ENCODE measurements at places on chromosomes 4 and X. TPM values are rescaled to one million over a fixed set of nuclear protein-coding genes. Genes with fewer than 3 reads are reported as not detected.

DNA sequence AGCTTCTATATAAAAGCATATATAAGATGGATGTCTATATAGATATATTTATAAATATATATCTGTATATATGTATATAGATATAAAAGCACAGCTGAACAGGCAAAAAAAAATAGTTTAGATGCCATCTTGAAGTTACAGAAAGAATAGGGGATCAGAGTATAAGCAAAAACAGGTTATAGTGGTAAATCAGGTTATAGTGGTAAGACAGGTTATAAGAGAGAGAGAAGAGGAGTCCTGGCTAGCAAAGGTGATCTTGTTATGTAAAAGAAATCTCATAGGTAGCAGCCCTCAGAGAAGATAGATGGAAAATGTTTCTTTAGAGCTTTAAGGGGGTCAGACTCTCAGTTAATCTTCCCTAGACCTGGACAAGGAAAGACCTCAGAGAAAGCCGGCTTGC is 1263.1 kb downstream of the PCDH7 start:
- no peak for DNase-seq

The PPP2R3B gene
- total RNA-seq: 86.7 TPM

The HERC5 gene
- 20.7 TPM for total RNA-seq

DNA sequence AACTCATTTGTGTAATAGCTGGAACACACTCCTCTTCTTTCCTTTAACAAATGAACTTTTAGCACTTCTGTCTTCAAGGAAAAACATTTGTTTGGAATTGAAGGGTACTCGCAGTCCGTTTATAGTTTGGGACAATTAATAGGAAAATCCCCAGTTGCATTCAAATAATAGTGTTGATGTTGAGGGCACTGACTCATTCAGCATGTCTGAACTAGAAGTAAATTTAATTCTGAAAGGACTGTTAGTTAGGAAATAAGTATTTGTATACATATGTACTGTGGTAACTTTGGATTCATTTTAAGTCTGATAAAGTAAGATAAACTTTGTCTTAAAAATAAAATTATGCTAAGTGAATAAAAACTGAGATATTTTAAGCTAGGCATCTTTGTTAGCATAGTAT is 27.2 kb downstream of the FAM199X start:
- DNase-seq: no peak

GRCh38 chrX:74892561-74892960 is 32.7 kb downstream of the NEXMIF start:
- no peak for DNase-seq

- DNase-seq: no peak
These were observed 3.5 kb downstream of the GPC3 start for GRCh38 chrX:133981924-133982323.

GRCh38 chrX:130799393-130799792 is 103.6 kb downstream of the ENOX2 start:
- no peak for DNase-seq

The PHEX gene
- 0.15 TPM for total RNA-seq

- no peak for DNase-seq
These were observed 41.9 kb downstream of the FRAS1 start for GRCh38 chr4:78099058-78099457.

GRCh38 chr4:114754616-114755015 is 156.0 kb downstream of the UGT8 start:
- DNase-seq: no peak

- DNase-seq: no peak
These were observed 105.7 kb downstream of the HMX1 start for GRCh38 chr4:8765631-8766590.

DNA sequence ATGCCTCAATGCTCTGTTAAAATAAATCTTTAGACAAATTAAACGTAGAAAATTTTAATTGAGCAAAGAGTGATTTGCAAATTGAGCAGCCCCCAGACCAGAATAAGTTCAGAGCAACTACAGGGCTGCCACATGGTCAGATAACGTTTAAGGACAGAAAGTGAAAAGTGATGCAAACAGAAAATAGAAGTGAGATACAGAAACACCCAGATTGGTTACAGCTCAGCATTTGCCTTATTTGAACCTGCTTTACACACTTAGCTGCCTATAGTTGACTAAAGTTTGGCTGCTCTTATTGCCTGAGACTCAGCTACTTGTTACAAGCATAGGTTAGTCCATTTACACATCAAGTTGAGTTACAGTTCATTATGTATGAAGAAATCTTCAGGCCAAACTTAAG is 1800.8 kb upstream of the PCDH10 start:
- no peak for DNase-seq

The BBS12 gene
- 2.6 TPM for total RNA-seq
